ENCODE measurements at places on chromosomes 4 and X.

DNA sequence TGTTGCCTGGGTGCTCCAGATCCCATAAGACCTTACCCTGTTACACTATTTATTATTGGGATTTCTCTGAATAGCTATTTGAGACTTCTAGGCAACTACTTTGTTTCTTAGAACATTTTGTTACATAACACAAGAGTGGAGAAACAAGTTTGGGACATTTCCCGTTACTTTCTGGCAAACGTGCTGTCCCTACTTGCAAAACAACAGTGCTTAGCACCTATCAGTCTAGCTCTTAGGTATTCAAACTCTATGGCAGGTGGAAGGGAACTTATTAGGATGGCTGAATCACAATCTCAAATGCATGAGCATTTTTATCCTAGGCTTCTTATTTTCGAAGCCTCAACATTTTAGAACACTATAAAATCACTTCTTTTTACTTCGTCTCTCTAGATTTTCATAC lies 613.6 kb downstream of the DMD start:
- DNase-seq, result no peak

- no peak for DNase-seq
Observed at GRCh38 chrX:100850317-100850716, 23.8 kb downstream of the NOX1 start.

DNA sequence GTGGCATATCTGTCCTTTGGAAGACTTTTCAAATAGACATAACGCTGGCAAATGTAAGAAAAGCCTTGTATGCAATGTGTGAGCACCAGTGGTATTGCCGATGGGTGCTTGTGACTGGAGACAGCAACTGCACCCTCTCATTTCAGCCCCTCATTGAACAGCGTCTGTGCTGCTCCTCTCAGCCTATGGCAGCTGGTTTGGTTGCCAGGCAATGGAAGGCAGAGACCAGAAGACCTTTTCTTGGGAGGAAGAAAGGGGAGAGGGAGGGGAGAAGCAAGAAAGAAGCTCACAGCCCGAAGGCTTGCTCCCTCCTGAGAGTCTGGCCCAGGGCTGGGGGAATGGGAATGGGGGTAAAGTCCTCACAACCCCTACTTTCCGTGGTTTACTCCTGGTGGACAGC lies 20.2 kb downstream of the ZCCHC13 start:
- DNase-seq, result no peak

GRCh38 chrX:10071451-10072144 lies 85.2 kb upstream of the CLCN4 start:
- DNase-seq, result no peak

DNA sequence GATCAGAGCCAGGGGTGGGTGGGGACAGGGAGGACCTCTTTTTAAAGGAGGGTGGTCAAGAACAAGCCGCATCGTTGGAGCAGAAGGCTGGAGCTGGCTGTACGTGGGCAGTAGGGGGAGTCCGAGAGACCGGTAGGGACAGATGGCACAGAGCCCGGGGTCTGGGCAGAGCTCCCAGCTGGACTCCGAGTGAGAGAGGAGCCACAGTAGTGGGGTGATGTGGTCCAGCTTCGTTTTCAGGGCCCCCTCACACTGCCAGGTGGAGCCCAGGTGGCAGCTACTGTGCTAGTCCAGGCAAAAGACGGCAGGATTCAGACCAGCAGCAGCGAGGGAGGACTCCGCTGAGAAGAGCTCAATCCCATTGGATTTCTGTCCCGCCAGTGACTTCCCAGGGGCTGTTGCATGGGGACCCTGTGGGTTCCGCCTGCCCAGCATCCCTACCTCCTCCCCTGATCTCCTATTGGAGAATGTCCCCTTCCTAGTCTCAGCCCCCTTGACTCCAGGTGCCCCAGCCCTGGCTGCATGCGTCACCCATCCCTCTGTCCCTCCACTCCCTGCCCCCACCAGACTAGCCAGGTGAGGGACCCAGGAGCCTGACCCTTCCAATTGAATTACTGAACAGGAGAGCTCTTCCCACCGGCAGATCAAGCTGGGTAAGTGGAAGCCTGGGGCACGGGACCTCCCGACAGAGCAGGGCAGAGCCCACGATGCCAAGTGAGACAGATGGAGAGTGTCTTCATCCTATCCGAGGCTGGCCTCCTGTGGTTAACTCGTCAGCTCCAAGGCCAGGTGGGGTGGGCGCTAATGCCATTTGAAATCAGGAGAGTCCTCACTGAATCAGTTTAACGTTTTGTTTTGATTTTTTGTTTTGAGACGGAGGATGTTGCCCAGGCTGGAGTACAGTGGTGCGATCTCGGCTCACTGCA lies 2.9 kb downstream of the ARHGAP4 start:
- no peak for DNase-seq
